Activated CD4-positive, alpha-beta memory T cell treated with anti-CD3 and anti-CD28 coated beads, Interleukin-2, amount 10 ng/mL, durations not matched to agents 7 days and 5 days (primary cell): ENCODE measurements at places on chromosomes 6 and 20.

DNA sequence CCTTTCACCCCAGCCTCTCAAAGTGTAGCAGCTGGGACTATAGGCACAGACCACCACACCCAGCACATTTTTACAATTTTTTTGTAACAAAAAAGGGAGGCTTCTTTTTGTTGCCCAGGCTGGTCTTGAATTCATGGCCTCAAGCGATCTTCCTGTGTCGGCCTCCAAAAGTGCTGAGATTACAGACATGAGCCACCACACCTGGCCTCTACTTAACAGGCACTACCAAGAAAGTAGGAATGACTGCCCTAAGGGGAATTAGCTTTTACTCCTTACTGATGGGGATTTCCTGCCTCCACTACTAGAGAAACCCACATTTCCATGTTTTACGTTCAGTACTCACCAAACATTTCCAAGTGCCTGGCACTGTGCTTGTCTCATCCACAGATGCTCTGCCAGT, 109.6 kb downstream of the CARMIL1 start:
- no peak for DNase-seq

GRCh38 chr20:46802722-46803121, 91.9 kb upstream of the EYA2 start:
- no peak for DNase-seq

- DNase-seq: no peak
Observed at GRCh38 chr6:128725271-128726233, 157.4 kb upstream of the LAMA2 start.

DNA sequence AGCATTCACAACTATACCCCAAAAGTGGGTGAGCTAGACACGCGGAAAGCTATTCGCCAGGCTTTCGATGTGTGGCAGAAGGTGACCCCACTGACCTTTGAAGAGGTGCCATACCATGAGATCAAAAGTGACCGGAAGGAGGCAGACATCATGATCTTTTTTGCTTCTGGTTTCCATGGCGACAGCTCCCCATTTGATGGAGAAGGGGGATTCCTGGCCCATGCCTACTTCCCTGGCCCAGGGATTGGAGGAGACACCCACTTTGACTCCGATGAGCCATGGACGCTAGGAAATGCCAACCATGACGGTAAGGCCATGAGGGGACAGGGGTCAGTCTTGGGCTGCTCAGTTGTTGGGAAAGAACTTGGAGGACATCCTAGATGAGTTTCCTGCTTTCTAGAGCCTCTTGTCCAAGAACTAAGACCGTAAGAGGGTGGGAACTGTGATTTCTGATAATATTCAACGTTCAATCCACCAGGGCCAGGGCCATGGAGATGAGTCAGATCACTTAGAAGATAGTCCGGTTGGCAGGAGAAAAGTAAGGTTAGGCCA, 23.4 kb downstream of the MMP24OS start:
- no peak for DNase-seq

GRCh38 chr20:23018941-23019340, 16.2 kb upstream of the SSTR4 start:
- no peak for DNase-seq

- peak; percentile 36 for DNase-seq
Observed at GRCh38 chr6:2971420-2972218, at the start of gene SERPINB6. SERPINB6 (minus strand) TSS chr6:2971567; CDS start chr6:2959332, 12,235 bp downstream.

DNA sequence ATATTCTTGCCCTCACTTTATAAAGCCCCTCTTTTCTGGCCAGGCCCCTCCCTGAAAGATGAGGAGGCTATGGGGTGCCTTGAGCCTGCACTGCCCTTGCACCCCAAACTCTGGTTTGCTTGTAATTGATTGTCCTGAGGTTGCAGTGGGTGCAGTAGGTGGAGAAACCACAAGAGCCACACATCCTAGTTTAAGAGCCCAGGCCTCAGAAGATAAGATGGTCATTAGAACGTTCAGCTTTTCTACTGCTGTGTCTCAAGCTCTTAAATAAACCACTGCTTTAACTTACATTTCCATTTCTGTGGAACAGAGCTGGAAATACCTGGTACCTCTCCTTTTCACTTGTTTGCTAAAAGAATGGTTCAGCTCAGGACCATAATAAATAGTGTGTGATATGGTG, 9.0 kb downstream of the MRAP2 start:
- DNase-seq: no peak

DNA sequence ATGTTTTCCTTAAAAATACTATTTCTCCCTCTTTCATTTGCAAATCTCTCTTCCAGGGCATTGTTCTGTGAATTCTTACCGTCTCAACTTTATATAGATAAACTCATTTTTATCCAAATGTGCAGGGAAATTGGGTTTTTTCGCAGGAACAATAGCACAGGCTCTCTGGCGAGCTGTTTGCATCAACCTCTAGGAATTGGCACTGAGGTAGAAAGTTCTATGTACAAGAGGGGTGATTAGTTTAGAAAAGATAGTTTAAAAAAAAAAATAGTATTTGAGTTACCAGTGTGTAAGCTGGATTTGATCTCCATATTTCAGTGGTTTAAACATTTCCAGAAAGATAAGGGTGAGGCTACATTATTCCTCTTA, 129.7 kb upstream of the BTN3A2 start:
- DNase-seq: no peak

DNA sequence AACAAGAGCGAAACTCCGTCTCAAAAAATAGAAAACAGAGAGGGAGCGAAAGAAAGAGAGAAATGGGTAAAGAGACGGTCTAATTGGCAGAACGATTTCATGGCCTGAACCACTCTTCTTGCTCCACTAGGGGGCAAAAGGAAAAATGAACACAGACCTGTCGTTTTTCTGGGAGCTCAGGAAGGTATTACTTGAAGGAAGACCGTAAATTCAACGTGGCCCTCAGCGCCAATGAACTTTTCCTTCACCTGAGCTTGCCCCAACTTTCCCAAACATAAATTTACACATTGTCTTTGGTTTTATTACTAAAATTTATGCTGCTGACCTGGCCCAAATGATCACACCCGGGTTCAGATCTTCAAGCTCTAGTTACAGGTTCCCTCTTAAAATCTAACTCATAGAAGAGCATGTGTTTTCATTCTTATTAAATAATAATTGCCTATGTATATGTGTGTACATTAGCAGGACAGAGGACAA, 67.3 kb downstream of the ATP9A start:
- no peak for DNase-seq

GRCh38 chr6:3284436-3284876, 25.7 kb downstream of the PSMG4 start:
- no peak for DNase-seq

- DNase-seq: no peak
Observed at GRCh38 chr6:100719883-100720682, 161.0 kb downstream of the ASCC3 start.

GRCh38 chr6:149897855-149898744, at the start of gene RAET1E:
RAET1E (minus strand) TSS chr6:149898113; CDS start chr6:149890901, 7,212 bp downstream.
- DNase-seq: no peak

DNA sequence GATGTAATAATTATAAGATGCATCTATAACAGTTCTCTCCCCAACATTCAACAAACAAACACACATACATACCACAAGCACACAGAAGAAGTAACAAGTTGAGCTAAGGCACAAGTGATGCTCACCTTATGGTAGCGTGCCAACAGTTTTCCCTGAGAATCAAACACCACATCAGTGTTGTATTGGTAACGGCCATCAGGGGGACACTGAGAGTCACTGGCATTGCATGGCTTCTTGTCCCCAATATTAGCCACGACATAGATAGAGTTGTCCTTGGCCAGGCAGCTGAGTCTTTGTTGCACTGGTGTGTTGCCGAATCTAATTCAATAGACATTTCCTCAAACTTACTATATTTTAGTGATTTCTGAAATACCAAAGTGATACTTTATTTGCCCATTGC, 14.8 kb upstream of the VNN1 start:
- DNase-seq: no peak

GRCh38 chr6:141139461-141139860, 993.3 kb upstream of the GJE1 start:
- DNase-seq: no peak

GRCh38 chr6:115830895-115831294, 229.8 kb downstream of the FRK start:
- no peak for DNase-seq

GRCh38 chr20:47353239-47353691, 3.2 kb downstream of the ZMYND8 start:
- DNase-seq: no peak

GRCh38 chr20:2887715-2888114, 14.4 kb downstream of the PTPRA start:
- DNase-seq: no peak
